ENCODE measurements at places on chromosomes 6 and 20.

GRCh38 chr6:123619156-123619555 lies 17.6 kb downstream of the TRDN start:
- DNase-seq = no peak

GRCh38 chr6:116072368-116072767 lies 11.7 kb upstream of the FRK start:
- DNase-seq = no peak

DNA sequence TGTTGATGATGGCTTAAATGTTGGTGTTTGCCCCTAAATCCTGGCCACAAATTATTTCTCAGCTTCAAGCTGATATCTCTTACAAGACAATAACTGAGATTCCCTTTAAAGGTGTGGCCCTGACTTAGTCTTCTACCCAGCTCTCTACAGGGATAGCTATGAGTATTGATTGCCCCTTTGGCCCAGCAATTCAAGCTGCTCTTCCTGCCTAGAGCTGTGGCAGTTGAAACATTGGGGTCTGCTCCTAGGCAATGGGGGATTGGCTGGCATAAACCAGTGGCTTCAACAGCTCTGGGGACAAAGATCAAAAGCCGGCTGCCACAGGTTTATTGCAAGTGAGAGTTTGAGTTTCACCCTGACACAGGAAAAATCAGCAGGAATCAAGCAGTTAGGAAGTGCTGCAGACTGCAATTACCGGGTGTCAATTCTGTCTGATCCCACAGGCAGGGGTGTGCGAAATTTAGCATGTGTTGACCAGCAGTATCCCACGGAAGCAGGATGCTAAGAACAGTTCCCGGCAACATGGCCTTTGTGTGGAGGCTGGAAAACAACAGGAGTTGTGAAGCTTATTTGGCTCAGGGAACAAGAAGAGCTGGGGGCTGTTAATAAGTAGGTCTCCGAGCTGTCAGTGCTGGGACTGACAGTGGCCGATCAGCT lies 66.2 kb upstream of the IYD start:
- no peak for DNase-seq

GRCh38 chr6:74075323-74075722 lies 379.3 kb downstream of the CD109 start:
- no peak for DNase-seq

GRCh38 chr6:114648847-114649246 lies 306.0 kb upstream of the HS3ST5 start:
- DNase-seq = no peak

GRCh38 chr6:91654793-91655192 lies 1067.9 kb upstream of the MAP3K7 start:
- DNase-seq = no peak

- DNase-seq = no peak
These were observed 8.7 kb downstream of the CDS2 start for GRCh38 chr20:5135363-5136012.

GRCh38 chr6:79733388-79733787 lies 102.3 kb downstream of the SH3BGRL2 start:
- DNase-seq = no peak

- no peak for DNase-seq
These were observed 61.6 kb downstream of the KIAA0319 start for GRCh38 chr6:24584382-24584720.

DNA sequence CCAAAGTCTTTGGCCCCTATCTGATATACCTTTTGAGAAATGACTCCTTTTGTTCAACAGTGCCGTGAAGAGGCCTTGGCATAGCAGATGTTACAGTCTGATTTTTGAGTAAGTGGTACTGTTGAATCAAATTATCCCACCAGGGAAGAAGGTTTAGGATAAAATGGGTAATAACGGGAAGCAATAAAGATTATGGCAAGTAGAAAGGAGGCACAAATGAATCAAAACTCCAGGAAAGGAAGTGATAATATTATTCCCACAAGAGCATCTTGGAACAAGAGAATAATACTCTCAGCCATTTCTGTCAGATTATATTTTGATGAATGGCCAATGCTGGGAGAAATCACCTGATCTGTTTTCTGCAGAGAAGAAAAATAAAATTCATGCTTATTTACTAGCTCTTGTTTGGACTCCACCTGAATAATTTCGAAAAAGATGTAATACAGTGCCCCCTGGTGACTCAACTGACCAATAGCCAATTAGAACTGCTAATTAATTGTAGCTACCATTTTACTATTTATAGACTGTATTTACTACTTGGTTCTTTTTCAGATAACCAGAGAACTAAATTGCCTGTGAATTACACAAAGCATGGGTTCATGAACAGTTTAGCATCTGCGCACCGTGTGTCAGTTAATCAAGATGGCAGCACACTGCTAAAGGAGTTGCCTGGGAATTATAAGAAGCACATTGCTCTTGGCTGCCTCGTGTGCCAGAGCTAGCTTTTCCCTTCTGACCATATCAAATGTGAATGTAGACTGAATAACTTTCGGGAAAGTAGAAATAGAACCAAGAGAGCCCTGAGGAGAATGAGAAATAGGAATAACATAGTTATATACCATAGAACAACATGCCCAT lies 78.5 kb upstream of the TRDN start:
- DNase-seq = no peak

DNA sequence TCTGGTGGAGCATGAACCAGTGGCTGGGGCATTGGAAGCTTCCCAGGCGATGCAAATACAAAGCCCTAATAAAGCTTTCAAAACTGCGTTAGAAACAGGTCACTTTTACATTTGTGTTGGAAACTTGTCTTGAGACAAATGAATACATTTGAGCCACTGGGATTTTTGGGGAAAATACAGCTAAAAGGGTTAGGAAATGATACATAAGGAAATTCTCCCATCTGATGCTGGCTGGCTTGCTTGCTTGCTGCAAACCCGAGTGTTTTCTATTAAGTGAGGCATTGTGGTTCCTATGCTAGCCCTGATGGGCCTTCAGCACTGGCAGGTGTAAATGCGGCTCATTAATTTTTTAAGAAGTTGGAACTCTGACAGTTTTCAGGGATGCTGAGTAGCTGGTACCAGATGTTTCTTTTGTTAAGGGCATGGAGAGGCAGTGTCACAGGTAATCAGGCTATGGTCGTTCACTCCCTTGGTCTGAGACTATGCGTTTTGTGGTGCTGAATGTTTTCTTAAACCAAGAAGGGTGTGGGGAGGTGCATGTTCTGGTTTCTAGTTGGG lies 35.2 kb downstream of the RREB1 start:
- DNase-seq = no peak

- DNase-seq = no peak
These were observed 1.2 kb upstream of the SRC start for GRCh38 chr20:37344506-37345338.

- DNase-seq = no peak
These were observed 55.0 kb downstream of the LYRM2 start for GRCh38 chr6:89583559-89583958.

DNA sequence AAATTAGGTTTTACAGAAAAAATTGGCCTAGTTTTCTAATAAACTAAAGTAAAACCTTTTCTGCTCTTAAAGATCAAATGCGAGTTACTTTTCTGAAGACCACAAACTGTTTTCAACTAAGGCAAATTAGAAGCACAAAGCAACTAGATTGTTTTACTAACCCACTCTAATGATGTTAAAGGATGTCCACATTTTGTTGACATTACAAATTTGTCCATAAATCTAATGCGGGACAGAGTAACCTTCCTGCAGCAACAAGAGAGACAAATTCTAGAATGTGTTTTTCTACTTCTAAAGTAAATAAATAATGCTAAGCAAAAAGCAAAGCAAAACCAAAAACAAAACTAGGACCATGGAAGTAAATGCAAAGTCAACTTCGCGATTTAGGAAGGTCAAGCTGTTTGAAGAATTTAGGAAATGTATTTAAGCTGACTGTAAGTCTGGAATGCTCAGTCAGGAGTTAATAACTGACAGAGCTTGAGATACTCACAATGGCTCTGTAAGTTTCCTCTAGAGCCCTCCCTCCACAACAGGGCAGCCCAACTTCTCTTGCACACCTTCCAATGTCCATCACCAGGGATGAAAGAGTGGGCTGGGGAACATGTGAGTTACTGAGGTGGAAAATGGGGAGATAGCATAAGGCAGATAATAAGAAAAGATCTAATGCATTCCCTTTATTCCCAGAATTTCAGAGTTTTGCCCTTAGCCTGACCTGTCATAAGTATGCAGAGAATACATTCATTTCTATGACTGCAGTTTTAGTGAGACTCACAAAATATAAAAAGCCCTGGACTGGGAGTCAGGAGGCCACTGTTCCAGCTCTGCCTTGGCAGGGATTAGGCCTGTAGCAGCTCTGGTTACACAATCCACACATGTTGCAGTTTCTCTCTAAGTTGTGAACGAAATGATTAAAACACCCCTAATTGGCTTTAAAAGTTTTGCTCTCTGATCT lies 158.8 kb downstream of the FOXA2 start:
- DNase-seq = no peak

DNA sequence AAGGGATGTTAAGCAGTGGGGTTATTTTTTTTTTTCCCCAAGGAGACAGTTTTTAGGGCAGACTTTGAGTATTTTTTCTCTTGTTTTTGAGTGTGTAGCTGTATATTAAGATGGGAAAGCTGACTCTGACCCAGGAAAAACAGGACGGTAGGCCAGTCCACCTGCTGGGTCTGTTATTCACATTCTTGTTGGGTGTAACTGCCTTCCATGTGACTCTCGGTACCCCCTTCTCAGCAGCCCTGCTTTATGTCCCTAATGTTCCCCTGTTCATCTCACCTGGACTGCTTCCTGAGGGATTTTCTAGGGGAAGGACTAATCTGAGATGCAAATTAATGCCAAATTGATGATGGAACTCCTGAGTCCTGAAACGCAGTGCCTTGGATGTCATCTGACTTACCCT lies 21.9 kb downstream of the FOXO3 start:
- no peak for DNase-seq

- no peak for DNase-seq
These were observed 16.8 kb upstream of the RALY start for GRCh38 chr20:33976959-33977358.

GRCh38 chr20:18165553-18165952 lies 27.9 kb downstream of the KAT14 start:
- DNase-seq = no peak

DNA sequence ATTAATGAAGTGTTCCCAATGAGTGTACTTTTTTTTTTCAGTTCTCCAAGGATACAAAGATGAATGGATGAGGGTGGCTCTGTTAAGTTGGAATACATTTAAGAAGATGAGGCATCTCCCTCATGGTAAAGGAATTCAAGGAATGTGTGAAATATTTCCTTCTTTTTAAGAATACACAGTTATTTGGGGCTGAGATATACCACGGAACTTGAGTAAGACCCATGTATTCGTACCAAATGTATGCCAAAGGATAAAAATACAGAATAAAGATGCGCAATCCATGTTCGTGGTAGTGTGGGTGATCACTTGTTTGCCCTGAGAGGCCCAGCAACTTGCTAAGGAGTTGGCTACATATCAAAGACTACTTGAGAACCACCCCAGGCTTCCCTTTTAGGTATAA lies 164.2 kb upstream of the TCF21 start:
- no peak for DNase-seq

DNA sequence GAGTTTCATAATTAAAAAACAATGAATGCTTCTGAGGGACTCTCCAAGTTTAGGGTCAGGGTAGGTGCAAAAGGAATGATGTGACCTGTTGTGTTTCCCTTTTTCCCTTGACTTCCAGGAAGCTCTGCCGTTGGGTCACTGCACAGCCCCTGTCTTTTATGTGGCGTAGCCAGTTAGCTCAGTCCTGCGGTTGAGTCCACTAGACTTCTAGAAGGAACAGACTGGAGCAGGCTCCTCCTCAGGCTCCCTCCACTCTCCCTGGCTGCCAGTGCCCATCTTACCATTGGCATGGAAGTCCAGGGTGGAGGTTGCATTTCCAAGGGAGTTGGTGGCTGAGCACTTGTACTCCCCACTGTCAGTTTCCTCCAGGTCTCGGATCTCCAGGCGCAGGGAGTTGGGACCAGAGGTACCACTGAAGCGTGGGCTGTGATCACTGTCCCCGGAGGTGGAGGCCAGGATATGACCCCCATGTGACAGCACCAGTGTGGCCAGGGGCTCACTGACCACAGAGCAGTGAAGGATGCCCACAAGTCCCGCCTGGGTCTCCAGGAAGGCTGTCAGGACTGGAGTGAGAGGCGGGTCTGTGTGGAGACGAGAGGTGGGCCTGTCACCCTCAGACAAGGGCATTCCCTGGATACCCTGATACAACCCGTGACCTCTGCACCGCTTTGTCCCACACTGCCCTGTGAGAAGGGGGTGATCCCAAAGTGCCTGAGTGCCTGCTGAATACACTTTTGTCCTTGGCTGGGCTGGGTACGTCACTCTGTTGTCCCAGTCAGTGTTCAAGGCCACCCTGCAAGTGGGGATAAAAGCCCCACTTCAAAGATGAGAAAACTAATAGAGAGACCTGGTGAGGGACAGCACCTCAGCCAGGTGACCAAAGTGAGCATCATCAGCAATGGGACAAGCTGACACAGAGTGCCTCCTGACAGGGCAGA lies 11.1 kb downstream of the SIGLEC1 start:
- DNase-seq = no peak

GRCh38 chr20:34082232-34082887 lies 29.7 kb downstream of the EIF2S2 start:
- no peak for DNase-seq

GRCh38 chr6:154920495-154921200 lies 74.5 kb upstream of the TIAM2 start:
- DNase-seq = no peak

GRCh38 chr6:132128424-132128823 lies 177.3 kb upstream of the CCN2 start:
- no peak for DNase-seq

DNA sequence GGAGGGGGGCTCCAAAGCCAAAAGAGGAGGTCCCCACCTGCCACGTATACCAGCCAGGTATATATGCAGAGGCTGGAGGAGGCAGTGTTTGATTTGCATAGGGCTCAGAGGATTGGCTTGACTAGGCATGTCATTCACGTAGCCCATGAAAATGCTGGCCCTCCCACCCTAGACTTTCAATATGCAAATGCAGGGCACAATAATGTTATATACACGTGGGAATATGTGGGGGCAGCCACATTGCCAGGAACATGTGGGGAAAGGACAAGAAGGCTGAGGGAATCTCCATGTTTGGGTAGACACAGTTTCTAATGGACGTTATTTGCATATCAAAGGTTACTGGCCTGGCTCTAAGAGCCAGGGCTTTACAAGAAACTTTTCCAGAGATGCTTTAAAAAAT lies 301.8 kb downstream of the FARS2 start:
- no peak for DNase-seq

GRCh38 chr6:141398949-141399348 lies 733.8 kb upstream of the GJE1 start:
- DNase-seq = no peak

DNA sequence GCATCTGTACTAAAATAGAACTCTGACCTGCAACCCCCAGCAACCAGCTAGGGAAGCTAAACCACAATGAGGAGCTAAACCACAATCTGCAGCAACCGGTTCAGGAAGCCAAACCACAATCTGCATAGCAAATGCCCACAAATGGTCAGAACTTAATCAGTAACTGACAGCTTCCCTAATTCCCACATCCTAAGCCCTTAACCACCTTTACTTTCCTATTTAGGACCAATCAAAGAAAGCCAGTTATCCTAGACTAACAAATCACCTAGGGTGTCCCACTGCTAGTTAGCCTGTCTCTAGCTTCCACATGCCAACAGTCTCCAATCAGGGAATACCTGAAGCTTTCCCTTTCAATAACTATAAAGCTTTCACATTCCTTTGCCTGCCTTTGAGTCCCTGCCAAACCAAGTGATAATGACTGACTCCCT lies 424.6 kb upstream of the PTCHD4 start:
- DNase-seq = no peak

Measured in activated T-cell treated with anti-CD3 and anti-CD28 coated beads for 48 hours (primary cell).